Esophagus mucosa (tissue), 1 donor: ENCODE measurements at places on chromosomes 2 and 18. TPM values are rescaled to one million over a fixed set of nuclear protein-coding genes. Genes with fewer than 3 reads are reported as not detected.

GRCh38 chr18:34339155-34339554, 114.4 kb upstream of the NOL4 start:
- ATAC-seq, result no peak

- ATAC-seq, result no peak
Observed at GRCh38 chr2:202261531-202261930, 4.0 kb upstream of the NOP58 start.

GRCh38 chr2:27711804-27712203, 48.1 kb downstream of the SLC4A1AP start:
- ATAC-seq, result peak; percentile 67

- no peak for ATAC-seq
Observed at GRCh38 chr2:52558265-52558664, 1209.3 kb upstream of the CHAC2 start.

- no peak for ATAC-seq
Observed at GRCh38 chr2:145593991-145594614, 1074.2 kb upstream of the ZEB2 start.

DNA sequence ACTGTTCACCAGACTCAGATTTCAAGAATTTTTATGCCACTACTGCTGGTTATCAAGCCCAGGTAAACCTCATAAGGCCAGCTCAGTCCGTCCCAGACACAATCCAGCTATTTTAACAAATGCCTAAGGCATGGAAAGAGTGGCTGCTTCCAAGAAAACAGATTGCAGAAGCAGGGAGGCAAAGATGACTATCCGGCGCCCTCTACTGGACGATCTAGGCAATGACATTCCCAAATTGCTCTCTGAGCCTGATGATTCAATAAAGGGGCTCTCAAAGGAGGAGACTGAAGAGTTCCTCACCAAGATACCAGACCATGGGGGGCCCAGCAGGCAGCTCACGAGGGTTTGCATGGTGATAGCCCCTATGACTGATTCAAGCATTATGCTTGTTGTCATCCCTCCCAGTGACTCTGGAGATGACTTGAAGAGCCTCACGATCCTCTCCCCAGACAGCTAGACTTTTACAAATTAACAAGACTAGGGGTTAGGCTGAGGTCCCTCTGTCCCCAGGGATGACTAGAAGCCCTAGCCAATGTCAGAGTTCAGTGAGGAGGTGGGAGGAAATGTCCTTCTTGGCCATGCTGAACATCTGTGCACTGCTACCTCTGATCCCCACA, 25.0 kb downstream of the SERPINB8 start:
- ATAC-seq, result peak; percentile 72

The LIPT1 gene
- 3.3 TPM for total RNA-seq

- no peak for ATAC-seq
Observed at GRCh38 chr2:43325107-43325811, 98.9 kb upstream of the ZFP36L2 start.

The TRIM43 gene
- total RNA-seq, result not detected
